ENCODE measurements at places on chromosomes 1 and 21.

GRCh38 chr1:57530206-57530910 is 106.5 kb upstream of the DAB1 start:
- no peak for DNase-seq

- DNase-seq: no peak
Measured at GRCh38 chr21:8997011-8997440, 1524.4 kb upstream of the TPTE start.

DNA sequence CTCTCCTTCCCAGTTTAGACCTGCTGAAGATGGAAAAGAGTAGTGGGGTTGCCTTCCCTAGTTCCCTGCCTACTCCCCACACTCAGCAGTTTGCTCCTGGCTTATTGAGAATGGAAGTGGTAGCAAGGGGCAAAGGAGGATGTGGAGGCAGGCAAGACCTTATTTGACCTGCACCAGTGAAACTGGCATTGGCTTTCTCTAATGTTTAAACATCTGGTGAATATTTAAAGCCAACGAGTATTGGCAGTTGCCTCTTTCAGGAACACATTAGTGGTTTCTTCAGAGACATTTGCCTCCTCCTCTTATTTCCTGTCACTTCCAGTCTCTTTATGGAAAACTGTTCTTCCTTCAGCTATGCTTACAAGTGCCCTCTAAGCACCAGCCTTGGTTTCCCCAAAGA is 62.4 kb upstream of the VAV3 start:
- DNase-seq: no peak

GRCh38 chr1:244896550-244896949 is 32.2 kb upstream of the HNRNPU start:
- DNase-seq: no peak

- no peak for DNase-seq
Measured at GRCh38 chr1:221543529-221544120, 198.3 kb downstream of the DUSP10 start.
